ENCODE measurements at places on chromosomes 5 and 9.

DNA sequence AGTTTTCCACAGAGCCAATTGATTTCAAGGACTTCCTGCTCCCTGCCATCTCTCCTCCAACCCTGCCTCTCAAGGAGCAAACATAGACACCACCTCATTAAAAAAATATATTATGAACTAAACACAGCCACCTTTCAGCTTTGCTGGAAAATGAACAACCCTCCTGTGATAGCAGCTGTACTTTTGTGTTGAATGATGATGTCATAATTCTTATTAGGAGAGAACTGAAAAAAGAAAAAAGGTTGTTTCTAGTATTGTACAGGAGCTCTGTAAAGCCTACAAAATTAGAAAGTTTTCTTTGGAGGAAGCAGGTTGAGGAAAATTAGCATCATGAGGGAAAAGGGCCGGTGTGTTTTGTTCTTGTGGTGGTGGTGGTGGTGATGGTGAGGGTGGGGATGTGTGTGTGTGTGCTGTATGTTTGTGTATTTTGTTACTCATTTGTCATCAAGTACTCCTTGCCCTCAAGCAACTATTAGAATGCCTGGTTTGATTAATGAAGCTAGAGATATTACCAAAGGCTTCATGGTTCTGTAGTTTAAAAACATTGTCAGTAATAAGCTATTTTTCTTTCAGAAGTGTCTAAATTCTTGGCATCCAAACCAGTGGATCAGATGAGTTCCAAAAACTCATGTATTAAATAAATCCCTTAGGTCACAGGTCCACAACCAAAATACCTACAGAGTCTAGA is 405.9 kb downstream of the TLE4 start:
- no peak for DNase-seq

GRCh38 chr5:34499001-34499734 is 157.0 kb upstream of the RAI14 start:
- DNase-seq = no peak

DNA sequence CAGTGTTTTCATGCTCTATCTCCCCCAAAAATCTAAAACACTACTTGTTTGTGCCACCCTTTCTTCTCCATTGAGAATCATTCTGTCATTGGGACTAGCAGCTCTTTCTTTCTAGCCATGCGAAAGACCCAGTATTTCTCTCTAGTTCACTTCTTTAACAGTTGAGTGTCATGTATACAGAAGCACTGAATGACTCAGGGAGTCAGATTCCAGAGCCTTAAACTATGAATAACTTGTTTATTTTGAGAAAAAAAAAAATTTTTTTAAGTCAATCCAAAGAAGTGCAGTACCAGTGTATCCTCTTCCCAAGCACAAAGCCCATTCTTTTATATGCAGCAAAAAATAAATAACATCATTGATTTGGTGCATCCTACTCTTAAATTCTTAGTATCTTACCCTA is 415.4 kb upstream of the GRAMD2B start:
- DNase-seq = no peak

GRCh38 chr5:91927439-91927838 is 544.3 kb upstream of the ARRDC3 start:
- DNase-seq = no peak

GRCh38 chr5:168128557-168128956 is 162.9 kb upstream of the WWC1 start:
- no peak for DNase-seq

DNA sequence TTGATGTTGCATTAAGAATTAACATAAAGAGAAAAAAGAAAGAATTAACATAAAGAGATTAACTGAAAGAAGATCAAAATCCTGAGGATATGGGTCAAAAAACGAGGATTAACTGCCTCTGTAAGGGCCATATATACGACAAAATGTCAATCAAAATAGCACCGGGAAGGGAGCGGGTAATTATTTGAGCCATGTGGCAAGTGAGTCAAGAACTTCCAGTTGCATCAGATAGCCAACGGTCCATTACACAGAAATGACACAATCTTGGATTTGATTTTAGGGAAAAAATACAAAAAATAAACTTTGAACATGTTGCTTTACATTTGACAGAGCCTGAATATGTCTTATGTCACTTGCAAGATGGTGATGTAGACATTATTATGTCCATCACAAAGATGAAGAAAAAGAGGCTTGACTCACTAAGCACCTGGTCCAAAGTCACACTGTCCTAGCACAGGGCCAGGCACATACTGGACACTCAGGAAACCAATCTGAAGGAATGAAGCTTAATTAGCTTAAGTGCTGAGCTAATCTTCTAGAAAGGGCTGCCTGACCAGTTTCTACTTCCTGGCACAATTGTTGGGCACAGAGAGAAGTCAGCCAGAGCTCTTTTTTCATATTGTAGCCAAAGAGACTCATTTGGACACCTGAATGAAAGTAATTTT is 273.2 kb upstream of the PAPPA start:
- no peak for DNase-seq

- DNase-seq = no peak
These were observed 24.9 kb upstream of the PTGES start for GRCh38 chr9:129777769-129778130.

DNA sequence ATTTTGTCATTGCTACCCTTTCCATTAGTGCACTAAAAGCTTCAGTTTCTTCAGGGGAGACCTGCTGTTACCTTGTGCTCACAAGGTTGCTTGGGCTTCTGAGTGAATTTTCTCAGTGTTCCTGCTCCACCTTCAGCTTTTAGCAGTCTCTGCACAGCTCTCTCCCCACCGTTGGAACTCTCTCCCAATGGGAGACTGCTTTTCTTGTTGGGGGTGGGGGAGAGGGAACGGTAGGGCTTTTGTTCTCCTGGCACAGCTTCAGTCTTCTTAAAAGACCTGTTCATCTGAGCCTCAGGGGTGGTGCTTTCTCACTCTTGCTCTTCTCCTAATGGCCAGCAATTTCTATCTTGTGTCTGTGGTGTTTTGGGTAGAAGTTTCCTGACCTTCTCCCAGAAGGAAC is 915.7 kb downstream of the EFNA5 start:
- no peak for DNase-seq

GRCh38 chr5:167412556-167412955 is 878.9 kb upstream of the WWC1 start:
- no peak for DNase-seq

DNA sequence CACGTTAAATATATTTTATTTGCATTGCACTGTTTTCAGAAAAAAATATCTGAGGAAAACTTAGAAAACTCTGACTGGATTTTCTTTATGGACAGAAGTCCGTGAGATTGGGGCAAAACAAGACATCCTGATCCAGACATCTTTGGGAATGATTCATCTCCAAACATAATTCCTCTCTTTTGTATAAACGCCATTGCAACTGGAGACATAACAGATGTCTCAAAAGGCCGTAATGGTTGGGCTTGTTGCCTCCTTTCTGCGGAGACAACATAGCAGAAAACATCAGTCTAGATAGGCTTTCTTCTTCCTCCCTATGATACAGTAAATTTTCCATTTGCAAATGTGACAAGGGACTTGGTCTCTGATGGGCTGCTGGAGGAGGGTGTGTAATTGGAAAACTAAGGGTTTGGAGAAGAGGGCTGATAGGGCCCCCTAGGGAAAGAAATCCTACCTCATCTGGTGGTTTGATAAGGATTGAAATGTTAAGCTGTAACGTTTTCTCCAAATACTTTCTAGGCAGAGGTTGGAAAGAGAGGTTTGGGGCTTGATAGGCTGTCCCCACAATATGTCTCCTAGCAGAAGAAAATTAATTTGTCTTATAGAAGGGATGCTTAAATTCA is 631.5 kb upstream of the ST8SIA4 start:
- no peak for DNase-seq

- no peak for DNase-seq
These were observed 27.3 kb upstream of the PHYKPL start for GRCh38 chr5:178259623-178260536.

DNA sequence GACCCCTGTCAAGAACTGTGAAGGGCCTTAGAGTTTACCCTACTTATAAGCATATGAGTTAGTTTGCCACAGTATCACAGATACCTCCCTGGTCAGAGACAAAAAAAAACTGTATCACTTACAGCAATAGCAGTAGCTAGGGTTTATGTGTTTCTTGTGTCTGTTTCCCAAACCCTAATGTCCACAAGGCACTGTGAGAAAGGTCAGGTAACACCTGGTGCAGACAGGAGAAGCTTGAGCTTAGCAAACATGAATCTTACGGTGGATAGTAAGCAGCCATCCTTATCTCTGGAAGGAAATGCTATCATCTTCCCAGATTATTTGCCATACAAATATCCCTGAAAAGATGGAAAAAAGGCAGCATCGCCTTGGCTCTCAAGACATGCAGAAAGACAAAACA is 208.5 kb upstream of the KCNN2 start:
- DNase-seq = no peak

- DNase-seq = no peak
These were observed 48.7 kb downstream of the NSUN2 start for GRCh38 chr5:6584101-6584645.

- no peak for DNase-seq
These were observed 32.8 kb upstream of the NMUR2 start for GRCh38 chr5:152437866-152438265.

DNA sequence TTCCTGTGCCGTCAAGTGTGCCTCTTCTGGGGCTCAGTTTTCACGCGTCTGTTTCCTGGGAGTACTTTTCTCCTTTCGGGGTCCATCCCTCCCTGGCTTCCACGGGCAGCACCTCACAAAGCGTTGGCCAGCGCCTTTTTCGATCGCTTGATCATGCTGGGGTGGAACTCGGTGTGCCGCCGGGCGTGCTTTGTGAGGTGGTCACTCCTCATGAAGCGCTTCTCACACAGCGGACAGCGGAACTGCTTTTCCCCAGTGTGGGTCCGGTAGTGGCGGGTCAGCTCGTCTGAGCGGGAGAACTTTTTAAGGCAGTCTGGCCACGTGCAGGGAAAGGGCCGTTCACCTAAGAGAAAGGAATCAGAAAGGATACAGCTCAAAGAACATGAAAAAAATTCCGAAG is 26.8 kb downstream of the KLF9 start:
- no peak for DNase-seq

GRCh38 chr9:70257991-70258691 is 637 bp upstream of the SMC5 start:
- peak; percentile 22 for DNase-seq

- no peak for DNase-seq
These were observed 4.1 kb upstream of the KCNMB1 start for GRCh38 chr5:170393235-170393634.

DNA sequence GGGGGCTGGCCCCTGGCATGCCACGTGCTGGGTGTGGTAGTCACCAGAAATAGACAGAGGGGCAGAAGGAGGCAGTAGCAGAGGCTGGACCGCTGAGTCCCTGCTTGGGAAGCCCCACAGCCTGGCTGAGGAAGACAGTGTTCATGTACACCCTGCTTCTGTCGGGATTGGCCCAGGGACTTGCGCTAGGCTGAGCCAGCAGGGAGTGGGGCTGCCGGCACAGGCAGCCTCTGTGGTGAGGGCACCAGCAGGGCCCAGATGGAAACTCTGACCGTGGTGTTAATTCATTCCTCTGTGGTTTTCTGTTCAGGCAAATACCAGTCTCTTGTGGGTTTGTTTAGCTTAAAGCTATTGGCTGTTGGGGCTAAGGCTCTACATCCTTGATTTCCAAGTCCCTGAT is 108.6 kb upstream of the RAD23B start:
- no peak for DNase-seq

GRCh38 chr5:148729182-148729581 is 74.9 kb upstream of the HTR4 start:
- no peak for DNase-seq

DNA sequence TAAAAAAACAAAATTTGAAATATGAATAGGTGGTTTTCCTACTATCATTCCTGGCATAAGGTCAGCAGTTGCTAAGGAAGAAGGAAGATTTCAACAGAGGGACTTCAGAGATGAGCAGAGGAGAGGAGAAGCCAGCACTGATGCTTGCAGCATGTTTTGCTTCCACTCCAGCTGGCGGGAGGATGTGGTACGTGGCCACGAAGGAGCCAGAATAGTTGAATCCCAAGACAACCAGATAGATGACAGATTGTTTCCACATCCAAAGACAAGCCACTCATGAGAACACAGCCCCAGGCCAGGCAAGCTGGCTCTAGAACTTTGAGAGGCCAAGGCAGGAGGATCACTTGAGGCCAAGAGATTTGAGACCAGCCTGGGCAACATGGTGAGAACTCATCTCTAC is 15.1 kb downstream of the TIMD4 start:
- DNase-seq = no peak

GRCh38 chr9:110895147-110895905 is 142.9 kb downstream of the LPAR1 start:
- DNase-seq = no peak

DNA sequence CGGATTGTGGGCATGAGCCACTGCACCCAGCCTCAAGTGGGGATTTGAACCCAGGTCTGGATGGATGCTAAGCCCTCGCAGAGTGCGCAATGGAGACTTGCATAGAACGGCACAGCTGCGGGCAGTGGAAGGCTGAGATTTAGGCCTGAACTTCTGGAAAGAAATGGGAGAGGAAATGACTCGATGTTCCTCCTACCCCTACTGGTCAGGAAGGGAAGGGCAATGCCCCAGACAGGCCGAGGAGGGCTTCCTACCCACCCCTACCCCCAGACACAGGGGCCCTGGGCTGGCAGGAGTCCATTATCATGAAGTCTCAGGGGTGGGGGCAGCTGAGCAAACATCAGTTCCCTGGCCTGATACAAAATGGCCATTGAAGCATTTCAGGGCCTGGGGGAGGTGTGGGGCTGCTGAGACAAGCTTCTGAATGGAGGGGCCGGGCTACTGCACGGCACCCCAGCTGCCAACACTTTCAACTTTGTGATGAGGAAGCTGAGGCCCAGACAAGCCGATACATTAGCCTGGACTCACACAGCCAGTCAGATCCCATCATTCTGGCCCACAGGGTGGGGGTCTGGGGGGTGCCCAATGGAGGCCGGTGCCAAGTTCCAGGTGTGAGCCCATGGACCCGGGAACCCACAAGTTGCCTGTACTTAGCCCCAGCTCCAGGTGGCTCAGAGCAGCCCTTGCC is 13.5 kb upstream of the WDR38 start:
- DNase-seq = no peak

DNA sequence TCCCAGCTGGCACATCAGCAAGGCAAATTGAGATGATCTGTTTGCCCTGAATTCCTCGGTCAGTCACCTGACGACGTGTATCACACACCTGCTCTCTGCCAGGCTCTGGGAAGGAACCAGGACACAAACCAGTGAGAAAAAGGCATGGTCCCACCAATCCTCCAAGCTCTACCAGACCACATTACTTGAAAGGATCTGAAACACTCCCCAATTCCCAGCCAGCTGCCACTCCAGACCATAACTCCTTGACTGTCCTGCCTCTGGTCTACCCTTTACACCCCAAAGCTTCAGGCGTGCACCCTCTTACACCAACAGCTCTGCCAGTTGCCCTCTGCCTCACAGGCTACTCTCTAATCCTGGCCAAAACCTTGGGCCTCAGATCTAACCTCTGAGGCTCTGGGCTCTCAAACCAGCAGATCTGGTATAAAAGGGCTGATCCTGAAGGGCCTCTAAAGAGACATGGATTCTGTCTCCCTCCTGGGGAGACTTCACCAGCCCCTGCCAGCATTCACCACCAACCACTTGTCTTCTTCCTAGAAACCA is 6.8 kb downstream of the MGAT1 start:
- DNase-seq = no peak

DNA sequence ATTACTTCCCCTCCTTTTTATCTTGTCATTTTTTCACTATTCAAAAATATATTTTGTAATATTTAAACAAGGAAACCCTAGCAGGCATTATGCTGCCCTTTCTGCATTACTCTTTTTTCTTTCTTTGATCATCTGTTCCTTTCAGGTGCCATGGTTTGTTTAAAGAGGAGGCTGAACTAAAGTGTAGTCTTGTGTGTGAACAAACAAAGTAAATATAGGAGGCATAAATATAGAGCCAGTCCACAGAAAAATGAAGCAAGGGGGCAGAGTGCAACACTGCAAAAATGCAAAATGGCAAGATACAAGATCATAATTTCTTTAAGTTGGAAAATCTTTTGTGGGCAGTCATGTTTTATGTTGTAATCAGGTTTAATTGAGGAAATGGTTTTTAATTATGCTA is 947.3 kb upstream of the COX7C start:
- DNase-seq = no peak

Data from C1 segment of cervical spinal cord (tissue), 14 donors.